ENCODE measurements at places on chromosomes 13 and 19.

- no peak for DNase-seq
These were observed 1.7 kb downstream of the SMIM24 start for GRCh38 chr19:3478409-3479176.

DNA sequence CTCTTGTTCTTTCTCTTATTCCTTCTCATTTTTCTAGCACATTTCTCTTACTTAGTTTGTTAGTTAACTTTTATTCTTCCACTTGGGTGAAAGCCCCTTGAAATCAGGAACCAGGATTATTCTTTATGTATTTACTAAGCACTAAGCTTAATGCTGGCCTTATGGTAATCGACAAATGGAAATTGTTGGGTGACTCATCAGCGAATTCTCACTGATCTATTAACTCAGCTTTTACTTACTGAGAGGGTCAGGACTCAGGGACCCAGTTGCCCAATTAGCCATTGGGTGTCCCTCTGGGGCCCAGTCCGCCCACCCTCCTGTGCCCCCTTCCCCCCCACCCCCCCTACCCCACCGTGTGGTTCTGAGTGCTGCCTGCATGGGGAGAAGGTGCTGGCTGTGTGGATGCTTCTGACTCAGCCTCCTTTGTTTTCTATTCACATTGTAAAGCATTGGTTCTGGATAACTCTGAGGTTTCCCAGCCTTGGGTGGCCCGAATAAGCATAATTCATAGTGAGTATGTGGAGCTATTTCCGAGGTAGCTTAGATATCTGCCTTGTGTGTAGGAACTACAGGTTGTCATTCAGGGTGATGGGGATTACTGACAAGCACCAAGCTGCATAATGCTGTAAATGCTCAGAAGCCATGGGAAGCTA lies 240.9 kb downstream of the FGF9 start:
- no peak for DNase-seq

- DNase-seq = no peak
These were observed 2.4 kb upstream of the POU2F2 start for GRCh38 chr19:42134535-42135070.

GRCh38 chr19:40982594-40983101 lies 8.4 kb upstream of the CYP2B6 start:
- peak; percentile 2 for DNase-seq

- DNase-seq = no peak
These were observed 18.8 kb downstream of the TMEM143 start for GRCh38 chr19:48344892-48345291.

- no peak for DNase-seq
These were observed 9.6 kb downstream of the HSPBP1 start for GRCh38 chr19:55270172-55270942.

- DNase-seq = peak; percentile 79
These were observed 7.1 kb upstream of the PNMA8A start for GRCh38 chr19:46478356-46478986.

- peak; percentile 6 for DNase-seq
These were observed 269.3 kb upstream of the MIR17HG start for GRCh38 chr13:91078093-91078679.

GRCh38 chr13:43374621-43375020 lies 351.2 kb downstream of the DNAJC15 start:
- peak; percentile 92 for DNase-seq

DNA sequence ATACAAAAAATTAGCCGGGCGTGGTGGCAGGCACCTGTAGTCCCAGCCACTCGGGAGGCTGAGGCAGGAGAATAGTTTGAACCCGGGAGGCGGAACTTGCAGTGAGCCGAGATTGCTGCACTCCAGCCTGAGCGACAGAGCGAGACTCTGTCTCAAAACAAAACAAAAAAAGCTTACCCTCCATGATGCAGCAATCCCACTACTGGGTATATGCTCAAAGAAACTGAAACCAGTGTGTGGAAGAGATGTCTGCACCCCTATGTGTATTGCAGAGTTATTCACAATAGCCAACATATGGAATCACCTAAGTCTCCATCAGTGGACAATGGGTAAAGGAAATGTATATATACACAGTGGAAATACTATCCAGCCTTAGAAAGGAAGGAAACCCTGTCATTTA lies 19.6 kb upstream of the TTYH1 start:
- DNase-seq = no peak

GRCh38 chr13:23668562-23668961 lies 98.3 kb downstream of the TNFRSF19 start:
- peak; percentile 53 for DNase-seq

DNA sequence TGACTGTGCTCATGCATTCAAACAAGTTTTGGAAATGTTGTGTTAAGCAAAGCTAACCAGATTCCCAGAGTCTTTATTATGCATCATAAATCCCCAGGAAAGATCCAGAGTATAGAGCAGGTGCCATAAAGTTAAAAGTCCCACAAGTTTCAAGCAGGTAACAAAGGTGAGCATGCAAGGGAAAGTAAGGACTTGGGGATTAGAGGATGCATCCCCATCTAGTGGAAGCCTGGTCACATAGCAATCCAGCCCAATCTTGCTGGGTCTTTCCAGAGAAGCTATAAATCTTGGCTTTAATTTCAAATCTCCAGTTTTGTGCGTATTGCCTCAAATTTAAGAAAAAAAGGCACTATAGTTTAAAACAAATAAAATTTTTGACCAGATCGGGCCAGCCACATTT lies 72.7 kb downstream of the ZNF254 start:
- no peak for DNase-seq

- no peak for DNase-seq
These were observed 71.8 kb downstream of the PTPRS start for GRCh38 chr19:5268801-5269200.

GRCh38 chr19:33740811-33741396 lies 55.8 kb upstream of the KCTD15 start:
- peak; percentile 36 for DNase-seq

DNA sequence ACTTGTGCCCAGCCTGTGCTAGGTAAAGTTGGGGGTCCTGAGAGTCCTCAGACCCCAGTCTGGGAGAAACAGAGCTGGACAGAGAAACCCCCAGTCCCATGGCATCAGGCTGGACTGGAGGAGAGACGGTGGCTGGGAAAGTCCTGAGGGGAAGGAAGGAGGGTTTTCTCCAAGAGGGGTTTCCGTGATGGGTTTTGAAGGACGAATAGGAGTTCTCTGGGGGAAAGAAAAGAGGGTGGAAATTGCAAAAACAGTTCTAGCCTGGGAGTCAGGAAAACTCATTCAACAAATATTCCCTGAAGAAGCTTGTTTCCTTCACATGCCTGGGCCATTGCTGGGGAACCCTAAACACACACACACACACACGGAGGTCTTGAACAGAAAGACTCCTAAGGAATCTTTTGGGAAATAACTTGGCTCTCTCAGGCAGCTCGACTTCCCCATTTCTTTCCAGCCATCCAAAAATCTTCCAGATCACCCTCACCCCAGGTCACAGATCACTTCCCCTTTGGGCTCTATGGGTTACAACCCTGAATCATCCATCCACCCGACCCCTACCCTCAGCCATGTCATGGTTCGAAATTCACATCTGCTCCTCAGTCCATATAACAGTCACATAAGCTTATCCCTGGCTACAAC lies 47.5 kb downstream of the COLGALT1 start:
- no peak for DNase-seq

- no peak for DNase-seq
These were observed 3.7 kb upstream of the ARHGEF7 start for GRCh38 chr13:111111376-111111937.

- DNase-seq = no peak
These were observed 8.0 kb upstream of the USF2 start for GRCh38 chr19:35260694-35261304.

DNA sequence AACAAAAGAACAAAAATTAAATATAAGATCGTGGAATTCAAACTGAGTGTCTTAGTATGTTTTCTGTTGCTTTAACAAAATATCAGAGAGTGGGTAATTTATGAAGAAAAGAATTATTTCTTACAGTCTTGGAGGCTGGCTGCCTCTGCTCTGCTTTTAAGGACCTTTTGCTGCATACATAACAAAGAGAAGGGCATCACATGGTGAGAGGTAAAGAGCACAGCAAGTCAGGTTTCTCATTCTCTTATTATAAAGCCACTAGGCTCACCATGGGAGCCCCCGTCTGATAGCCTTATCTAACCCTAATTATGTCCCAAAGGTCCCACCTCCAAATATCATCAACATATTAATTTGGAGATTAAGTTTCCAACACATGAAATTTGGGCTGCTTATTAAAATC lies 231.3 kb downstream of the SLITRK6 start:
- no peak for DNase-seq

- no peak for DNase-seq
These were observed 45.0 kb downstream of the GPALPP1 start for GRCh38 chr13:45034342-45034741.

DNA sequence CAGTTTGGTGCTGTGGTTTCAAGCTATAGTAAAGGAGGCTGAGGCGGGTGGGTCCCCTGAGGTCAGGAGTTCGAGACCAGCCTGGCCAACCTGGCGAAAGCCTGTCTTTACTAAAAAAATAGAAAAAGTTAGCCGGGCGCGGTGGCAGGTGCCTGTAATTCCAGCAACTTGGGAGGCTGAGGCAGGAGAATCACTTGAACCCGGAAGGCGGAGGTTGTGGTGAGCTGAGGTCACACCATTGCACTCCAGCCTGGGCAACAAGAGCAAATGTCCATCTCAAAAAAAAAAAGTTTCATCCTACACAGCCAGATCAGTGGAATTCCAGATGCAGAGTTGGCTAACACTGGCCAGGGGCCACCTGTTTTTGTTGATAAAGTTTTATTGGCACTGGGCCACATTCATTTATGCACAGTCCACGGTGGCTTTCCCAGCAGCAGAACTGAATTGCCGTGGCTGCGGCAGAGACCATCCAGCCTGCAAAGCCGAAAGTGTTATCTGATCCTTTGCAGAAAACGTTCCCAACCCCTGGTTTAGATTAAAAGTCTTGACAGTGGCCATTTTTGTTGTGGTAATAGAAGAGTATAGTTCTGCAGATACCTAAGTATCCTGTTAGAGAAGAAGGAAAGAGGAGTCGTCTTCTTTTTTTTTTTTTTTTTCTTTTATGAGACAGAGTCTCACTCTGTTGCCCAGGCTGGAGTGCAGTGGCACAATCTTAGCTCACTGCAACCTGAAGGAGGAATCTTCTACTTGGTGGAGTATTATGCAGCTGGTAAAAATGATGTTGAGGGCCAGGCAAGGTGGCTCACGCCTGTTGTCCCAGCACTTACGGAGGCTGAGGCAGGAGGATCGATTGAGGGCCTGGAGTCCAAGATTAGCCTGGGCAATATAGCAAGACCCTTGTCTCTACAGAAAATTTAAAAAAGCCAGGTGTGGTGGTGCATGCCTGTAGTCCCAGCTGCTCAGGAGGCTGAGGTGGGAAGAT lies 8.7 kb downstream of the NCLN start:
- DNase-seq = no peak

DNA sequence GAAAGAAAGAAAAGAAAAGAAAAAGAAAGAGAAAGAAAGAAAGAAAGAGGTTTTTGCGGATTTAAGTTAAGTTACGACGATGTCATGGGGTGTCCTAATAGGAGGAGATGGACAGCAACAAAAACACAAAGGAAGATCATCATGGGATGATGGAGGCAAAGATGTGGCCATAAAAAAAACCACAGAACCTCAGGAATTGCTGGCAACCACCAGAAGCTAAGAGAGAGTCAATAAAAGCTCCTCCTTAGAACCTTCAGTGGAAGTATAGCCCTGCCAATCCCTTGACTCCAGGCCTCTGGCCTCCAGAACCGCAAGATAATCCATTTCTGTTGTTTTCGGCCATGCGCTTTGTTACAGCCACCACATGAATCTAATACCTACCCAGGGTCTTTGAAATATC lies 11.5 kb downstream of the PLEKHA4 start:
- DNase-seq = peak; percentile 38

- no peak for DNase-seq
These were observed 117.6 kb upstream of the SPRY2 start for GRCh38 chr13:80458543-80458942.

DNA sequence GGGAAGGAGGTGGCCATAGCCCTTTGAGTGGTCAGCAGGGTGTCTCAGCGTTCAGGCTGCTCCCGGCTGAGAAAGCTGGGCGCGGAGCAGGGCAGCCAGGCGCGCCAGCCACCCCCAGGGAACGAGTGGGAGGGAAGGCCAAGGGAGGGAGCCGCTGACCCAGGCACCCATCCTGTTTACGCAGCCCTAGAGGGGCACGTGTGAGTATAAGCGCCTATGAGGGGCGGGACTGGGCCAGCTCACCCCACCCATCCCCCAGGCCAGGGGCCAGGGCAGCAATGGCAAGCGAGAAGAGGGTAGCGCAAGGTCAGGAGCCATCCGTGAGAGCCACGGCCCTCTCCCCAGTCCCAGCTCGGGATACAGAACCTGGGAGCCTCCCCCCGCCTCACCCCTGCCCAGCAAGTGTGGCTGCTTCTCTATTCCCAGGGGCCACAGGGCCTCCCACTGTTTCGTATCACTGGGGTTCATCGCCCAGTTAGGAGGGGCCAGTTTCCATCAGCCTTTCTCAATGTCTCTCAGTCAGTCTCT lies 897 bp upstream of the DMKN start:
- DNase-seq = peak; percentile 16

DNA sequence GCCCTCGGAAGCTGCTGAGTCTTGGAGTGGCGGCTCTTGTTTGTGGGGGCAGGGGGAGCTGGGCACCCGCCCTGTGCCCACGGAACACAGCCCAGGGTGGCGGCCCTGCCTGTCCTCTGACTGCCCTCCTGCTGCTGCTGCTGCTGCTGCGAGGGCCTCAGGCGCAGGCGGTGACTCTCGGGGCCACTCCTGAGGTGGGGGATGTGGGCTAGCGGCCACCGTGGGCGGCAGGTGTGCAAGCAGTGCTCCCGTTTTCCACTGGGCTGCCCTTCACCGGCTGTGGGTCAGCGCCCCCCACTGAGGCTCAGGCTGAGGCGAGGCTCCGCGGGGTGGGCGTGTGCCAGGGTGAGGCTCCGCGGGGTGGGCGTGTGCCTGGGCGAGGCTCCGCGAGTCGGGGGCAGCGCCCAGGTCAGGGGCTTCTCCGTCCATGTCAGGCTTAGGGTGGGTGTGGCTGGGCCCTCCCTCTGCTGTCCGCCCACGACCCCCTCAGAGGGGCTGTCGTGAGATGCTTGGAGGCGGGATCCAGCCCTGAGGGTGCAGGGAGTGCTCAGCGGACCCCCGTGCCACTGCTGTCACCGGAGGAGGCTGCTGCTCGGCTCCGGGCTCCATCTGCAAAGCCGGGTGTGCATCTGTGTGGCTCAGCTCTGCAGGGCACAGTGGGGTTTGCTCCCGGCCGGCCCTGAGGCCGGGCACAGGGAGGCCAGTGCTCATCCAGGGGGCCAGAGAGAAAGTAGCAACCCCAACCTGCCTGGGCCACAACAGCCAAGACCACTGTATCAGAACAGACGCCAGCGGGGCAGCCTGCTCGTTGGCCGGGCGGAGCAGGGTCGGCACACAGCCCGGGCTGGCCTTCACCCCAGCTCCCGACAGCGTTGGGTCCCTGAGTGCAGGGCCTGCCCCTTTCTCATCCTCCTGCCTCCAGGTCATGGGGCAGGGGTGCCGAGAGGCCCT lies 14.5 kb downstream of the CSNK1G2 start:
- DNase-seq = no peak

DNA sequence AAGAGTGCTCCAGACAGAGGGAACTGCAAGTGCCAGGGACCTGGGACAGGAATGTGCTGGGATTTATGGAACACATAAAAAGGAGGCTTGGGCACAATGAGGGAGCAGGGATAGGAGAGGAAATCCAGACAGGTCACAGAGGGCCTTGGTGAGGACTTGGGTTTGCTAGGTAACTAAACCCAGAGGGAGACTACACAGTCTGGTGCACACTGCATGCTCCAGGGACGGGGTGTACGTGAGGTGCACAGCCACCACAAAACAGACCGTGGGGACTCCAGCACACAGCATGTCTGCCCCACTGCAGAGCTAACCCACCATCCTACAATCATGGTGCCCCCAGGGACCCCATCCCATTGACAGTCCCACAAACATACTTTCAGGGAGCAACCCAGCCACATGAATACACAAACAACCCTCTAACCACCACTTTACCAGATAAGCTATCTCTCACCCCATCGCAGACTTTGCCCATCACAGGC lies 5.5 kb upstream of the ZFP36 start:
- no peak for DNase-seq

Measured in fibroblast of skin of right quadriceps (primary cell).